ENCODE measurements at places on chromosomes 4 and X.

- no peak for DNase-seq
Observed at GRCh38 chr4:98688411-98689290, 30.2 kb upstream of the TSPAN5 start.

- DNase-seq = no peak
Observed at GRCh38 chrX:5807181-5807580, 421.5 kb downstream of the NLGN4X start.

GRCh38 chr4:62243895-62244294, 1043.8 kb downstream of the ADGRL3 start:
- no peak for DNase-seq

DNA sequence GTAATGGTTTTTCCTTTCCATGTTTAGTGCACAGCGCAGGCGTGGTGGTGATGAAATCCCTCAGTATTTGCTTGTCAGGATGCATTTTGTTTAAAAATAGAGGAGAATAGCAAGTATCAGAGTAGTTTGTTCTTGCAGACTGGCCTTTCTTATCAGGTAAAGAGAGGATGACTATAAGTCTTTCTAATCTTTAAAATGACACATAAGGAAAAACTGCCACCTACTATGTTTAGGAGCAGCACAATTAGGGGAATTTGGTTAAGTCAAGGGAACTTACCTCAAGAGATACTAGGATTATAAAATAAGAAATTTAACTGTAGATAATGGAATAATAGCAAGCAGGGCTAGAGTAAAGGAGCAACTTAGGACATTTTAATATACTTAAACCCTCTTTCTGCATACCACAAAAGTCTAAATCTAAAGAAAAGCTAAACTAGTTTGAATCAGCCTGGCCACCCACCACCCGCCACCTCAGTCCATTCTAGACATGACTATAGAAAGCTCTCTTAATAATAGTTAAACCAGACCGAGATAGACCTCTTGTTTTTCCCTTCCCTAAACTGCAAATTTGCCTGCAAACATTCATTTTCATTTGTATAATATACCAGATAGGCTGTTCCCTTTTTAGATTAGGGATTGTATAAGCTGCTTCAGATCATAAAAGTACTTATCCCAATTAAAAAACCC, 62.0 kb downstream of the APOOL start:
- DNase-seq = no peak

DNA sequence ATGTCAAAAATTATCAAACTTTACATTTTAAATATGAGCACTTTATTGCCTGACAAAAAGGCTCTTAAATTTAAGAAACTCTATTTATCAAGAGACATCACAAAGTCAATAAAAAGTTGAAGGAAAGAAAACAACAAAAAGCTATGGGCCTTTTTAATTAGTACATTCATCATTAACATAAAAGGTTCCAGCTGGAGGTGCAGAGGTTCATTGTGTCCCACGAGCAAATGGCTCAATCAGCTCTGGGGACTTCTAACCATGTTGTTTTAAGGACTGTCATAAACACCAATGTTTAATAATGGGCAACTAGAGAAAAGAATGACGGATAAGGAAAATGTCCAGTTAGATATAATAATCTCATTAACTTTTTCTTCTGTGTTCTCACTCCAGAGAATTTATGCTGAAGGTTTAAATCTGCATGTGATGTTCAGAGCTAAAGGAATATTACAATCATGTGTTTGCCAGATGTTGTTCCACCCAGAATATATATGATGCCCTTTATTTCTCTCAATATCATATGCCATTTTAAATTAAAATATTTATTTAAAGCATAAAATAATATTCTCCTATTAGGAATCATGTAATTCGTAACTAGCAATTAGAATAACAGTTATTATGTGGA, 840.3 kb upstream of the ADGRL3 start:
- no peak for DNase-seq

DNA sequence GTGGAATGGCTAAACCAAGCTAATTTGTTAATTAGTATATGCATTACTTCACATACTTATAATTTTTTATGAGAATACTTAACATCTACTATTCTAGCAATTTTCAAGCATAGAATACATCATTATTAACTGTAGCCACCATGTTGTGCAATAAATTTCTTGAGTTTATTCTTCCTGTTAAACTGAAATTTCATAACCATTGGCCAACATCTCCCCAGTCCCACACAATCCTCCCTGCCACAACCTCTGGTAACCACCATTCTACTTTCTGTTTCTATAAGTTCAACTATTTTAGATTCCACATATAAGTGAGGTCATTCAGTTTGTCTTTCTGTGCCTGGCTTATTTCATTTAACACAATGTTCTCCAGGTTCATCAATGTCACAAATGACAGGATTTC, 208.5 kb downstream of the PPP4R3C start:
- DNase-seq = no peak

DNA sequence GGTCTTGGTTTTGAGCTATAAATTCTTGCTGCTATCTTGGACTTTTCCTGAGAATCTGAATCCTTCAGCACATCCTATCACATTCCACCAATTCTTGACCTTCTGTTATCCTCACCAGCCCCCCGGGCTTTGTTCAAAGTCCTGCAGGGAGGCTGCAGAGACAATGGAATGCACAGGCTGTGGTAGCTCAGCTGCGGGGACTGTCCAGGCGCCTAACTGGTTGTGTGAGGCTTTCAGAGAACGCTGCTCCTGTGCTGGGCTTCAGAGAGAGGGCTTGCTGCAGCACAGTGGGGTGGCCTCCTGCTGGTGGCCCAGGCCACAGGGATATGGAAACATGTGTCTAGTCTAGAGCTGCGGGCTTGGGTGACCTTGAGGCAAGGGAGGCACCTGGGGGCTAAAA, 196.3 kb upstream of the GATB start:
- no peak for DNase-seq

DNA sequence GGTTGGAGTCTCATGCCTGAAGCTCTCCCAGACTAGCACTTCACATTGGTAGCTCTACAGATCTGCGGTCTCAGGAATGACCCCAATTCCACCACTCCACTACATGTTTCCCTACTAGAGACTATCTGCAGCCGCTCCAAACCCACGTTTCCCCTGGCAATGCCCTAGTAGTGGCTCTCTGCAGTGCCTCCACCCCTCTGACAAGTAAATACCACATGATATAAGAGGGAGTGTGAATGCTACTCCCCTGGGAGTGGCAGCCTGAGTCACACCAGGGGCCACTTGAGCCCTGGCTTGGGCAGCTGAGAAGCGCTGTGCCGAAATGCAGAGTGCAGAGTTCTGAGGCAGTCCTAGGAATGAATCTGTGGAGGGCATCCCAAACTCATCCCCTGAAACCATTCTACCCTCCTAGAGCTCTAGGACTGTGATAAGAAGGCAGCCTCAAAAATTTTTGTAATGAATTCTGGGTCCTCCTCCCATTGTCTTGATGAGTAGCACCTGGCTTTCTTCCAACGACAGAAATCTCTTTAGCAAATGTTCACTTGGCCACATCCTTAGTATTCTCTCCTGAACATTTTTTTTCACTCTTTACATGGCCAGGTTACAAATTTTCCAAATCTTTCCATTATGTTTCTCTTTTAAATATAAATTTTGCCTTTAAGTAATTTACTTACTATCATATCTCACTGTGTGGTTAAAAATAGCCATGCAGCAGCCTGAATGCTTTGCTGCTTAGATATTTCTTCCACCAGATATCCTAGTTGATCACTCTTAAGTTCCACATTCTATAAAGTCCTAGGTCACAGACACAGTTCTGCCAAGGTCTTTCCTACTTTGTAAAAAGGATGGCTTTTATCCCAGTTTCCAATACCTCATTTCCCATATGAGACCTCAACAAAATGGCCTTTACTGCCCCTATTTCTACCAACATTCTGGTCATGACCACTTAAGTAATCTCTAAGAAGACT, 160.2 kb upstream of the CPEB2 start:
- no peak for DNase-seq

DNA sequence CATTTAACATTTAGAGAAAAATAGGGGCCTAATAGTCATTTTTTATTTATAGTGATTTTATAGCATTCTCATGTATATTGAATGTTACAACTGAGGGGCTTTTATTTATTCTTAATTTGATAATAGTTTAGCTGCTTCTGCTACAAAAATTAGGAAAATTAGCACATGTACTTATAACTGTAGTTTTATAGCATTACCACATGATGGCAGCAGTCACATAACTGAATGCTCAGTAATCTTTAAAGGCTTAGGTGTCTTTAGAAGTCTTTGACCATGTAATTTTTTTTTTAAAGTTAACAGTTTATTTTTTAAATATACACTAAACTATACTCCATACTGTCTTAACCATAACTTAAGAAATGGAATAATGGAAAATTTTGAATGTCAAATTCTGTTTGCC, 136.6 kb downstream of the STAG2 start:
- peak; percentile 20 for DNase-seq

DNA sequence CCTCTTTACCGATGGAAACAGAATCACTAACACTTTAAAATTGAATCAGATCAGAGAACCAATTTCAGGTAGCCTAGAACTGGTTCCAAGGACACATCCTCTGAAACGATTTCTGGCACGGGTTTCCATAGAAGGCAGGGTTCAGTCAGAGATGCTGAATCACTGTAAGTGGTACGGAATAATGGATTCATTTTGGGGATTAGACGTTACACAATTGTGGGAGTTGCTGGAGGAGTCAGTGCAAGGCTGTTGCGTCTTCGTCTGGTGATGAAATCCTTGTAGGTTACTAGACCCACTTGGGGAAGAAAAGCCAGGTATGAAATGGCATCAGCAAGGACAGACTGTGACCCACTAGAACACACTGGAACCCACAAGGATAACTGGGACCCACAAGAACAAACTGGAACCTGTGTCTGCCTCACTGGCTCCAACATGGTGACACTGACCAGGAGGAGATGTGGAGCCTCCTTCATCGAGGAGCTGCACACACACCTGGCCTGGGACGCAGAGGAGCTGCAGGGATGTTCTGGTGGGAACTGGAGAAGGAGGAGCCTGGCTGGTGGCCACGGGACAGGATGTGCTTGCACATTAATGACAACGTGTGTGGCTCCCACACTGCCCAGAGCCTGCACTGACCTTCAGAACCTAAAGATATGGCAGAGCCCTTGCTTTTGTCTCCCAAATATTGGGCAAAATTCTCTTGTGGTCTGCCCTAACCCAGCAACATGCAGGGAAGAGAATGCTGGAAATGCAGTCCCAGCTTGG, 105.1 kb downstream of the TRAPPC11 start:
- DNase-seq = no peak

DNA sequence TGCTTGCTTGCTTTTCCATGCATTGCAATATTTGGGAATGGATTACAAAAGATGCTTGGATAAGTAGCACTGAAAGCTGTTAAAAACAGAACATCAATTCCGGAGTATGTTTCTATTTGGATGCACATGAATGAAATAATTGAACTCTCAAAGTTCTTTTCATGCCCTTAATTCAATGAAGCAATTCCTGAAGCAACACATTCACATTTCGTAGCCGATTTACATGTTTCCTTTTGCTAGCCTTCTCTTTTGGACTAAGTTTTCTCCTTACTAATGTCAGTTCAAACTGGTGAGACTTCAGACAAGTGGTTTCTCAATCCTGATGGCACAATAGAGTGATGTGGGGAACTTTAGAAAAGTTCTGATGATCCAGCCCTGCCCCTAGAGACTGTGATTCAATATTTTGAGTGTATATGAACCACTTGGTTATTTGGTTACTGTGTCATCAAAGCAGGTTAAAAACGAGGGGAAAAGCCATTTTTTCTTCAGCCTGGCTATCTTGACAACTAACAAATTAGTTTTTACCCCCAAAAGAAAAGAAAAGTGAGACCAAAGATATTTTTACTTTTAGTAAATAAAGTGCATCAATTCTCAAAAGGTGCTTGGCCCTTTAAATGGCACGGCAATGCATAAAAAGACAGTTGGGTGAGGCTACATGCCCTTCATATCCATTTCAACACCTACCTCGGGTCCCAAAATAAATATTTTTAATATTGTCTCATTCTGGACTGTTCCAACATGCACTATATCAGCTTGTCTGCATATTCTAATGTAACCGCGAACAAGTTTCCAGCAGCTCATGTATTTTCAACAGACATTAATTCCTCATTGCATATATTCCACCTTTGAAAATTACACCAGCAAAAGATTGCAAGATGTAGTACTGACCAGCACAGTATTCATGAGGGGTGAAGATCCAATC, 90.1 kb upstream of the RPL34 start:
- no peak for DNase-seq

DNA sequence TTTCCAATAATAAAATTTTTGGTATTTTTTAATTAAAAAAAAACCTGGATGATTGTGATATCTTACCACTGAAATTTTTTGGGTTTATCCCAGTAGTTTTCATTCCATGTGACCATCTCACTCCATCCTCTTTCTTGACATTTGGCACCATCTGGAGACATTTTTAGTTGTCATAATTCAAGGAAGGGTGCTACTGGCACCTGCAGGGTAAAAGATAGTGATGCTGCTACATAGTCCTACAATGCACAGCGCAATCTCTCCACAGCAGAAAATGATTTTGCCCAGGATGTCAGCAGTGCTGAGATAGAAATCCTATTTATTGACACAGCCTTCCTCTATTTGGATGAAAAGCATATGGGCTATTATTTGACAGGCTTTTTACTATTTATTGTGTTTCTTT, 79.3 kb downstream of the RBPJ start:
- DNase-seq = no peak

DNA sequence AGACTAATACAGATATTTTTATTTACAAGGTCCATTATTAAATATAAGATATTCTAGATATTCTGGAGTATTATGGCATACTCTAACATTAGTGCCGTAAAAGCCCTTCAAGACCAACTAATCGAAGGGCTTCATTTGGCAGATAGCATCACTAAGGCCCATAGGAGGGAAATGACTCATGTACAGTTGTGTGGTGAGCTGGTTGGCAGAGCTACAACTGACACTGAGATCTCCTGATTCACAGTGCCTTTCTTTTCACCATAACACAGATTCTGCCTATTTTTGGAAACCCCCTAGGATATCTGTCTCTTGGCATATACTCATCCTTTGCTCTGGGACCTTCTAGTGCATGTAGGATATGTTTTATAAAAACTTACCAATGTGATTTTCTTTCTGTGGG, 201.7 kb upstream of the AFF2 start:
- DNase-seq = no peak

Measured in NCI-H1694 (cell line).